ENCODE measurements at places on chromosomes 16 and 17. TPM values are rescaled to one million over a fixed set of nuclear protein-coding genes. Genes with fewer than 3 reads are reported as not detected.

PRAC2 gene
- total RNA-seq: not detected

- no peaks in the 10 kb centered on the region for H3K27me3 ChIP-seq
- no peak overlapping the region for H3K4me3 ChIP-seq
- H3K36me3 ChIP-seq: no peaks in the 10 kb centered on the region
- H3K27ac ChIP-seq: peak overlapping the region; percentile 52
- DNase-seq: no peak
These were observed 26.9 kb downstream of the ZNRF1 start for GRCh38 chr16:75025761-75026160.

KRT36 gene
- not detected for total RNA-seq

DNA sequence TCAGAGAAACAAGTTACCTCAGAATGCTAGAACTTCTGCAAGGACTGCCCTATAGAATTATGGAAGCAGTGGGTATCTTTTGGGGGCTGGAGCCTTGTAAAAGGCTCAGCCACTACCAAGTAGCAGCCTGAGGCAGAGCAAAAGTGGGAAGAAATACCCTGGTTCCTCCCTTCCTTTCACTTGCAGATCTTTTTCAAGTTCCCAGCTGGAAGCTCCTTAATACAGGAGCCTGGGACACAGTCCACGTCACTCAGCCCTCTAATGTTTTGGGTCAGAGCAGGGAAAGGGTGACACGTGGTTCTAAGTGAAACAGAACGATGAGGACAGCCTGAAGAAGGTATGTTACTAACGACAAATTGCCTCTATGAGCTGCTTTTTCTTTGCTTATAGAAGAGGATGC lies 93.1 kb downstream of the CNTNAP4 start:
- no peaks in the 10 kb centered on the region for H3K36me3 ChIP-seq
- no peaks in the 10 kb centered on the region for H3K27me3 ChIP-seq
- H3K4me1 ChIP-seq: no peaks in the 10 kb centered on the region
- DNase-seq: no peak

DNA sequence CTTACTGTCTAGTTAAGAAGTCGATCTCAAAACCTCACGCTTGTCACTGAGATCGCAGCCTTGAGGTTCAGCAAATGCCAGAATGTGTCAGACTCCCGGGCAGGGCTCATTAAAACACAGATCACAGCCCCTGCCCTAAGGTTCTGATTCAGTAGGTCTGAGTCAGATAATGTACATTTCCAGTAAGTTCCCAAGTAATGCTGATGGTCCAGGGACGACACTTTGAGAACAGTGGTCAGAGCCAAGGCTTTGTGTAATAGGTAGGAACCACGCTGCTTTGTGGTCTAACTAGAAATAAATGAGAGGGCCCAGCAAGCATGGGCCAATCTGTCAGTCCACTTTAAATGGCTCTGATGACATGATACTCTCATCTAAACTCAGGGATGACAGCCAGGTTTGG lies 228.6 kb downstream of the ZFHX3 start:
- no peaks in the 10 kb centered on the region for H3K36me3 ChIP-seq
- H3K4me1 ChIP-seq: peaks cover 17% of the 10 kb centered on the region
- no peak overlapping the region for H3K4me3 ChIP-seq
- H3K27ac ChIP-seq: no peak overlapping the region

TEX19 gene
- not detected for total RNA-seq

GRCh38 chr17:37405955-37406634 lies 541 bp downstream of the ACACA start:
- no peak for DNase-seq
- peaks cover 12% of the 10 kb centered on the region for H3K4me1 ChIP-seq
- H3K4me3 ChIP-seq: peak overlapping the region; percentile 72
- peak overlapping the region; percentile 91 for H3K27ac ChIP-seq
- no peaks in the 10 kb centered on the region for H3K27me3 ChIP-seq

TPSG1 gene
- not detected for total RNA-seq

- peaks cover 7% of the 10 kb centered on the region for H3K4me1 ChIP-seq
- H3K4me3 ChIP-seq: no peak overlapping the region
- no peak overlapping the region for H3K27ac ChIP-seq
- no peaks in the 10 kb centered on the region for H3K36me3 ChIP-seq
- no peaks in the 10 kb centered on the region for H3K27me3 ChIP-seq
These were observed 69.0 kb upstream of the NLK start for GRCh38 chr17:27973258-27974044.

DNA sequence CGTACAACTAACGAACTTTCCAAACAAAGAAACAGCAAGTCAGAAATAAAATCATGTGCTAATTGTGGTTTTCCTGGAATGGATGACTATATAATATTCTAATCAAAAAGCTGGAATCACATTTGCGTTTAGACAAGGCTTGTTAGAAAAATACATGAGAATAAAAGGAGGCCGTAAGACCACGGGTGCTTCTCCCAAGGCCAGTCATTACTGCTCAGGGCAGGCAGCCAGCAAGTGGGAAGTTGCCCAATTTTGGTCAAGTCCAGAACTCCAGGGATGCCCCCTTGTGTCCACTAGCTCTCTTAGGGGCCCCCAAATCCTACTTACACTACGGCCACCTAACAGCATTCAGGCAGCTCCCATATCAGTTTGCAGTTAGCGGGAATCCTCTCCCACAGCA lies 25.9 kb upstream of the LYRM9 start:
- H3K4me3 ChIP-seq: no peak overlapping the region
- no peaks in the 10 kb centered on the region for H3K27me3 ChIP-seq
- no peaks in the 10 kb centered on the region for H3K36me3 ChIP-seq
- no peak overlapping the region for H3K27ac ChIP-seq
- no peaks in the 10 kb centered on the region for H3K4me1 ChIP-seq

DNA sequence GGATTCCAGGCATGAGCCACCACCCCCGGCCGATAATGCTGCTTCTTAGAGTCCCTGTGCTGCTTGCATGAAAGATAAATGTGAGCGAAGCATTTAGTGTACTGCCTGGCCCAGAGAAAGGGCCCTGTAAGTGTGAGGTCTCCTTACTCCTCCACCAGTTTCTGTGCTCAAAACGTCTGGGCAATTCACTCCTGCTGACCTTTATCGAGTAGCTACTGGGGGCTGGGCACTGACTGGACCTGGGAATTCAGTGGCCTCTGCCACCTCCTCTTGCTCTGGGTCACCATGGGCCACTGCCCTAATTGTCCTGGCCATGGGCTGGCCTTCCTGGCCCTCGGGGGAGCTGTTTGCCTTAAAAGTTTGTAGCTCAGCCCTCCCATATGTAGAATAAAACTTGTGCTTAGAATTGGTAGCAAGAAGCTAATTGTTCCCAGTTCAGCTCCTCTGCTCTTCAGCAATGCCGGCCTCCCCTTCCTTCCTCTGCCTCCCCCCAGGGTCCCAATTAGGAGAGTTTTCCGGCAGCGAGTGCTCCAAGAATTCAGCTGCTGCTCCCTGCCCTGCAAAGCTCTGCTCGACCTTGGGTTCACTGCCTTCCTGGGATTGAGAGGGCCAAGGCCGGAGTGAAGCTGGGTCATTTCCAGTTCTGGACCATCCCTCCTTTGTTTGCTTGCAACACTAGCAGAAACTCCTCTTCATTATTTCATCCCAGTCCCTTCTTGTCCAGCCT lies 98.9 kb upstream of the CDC42EP4 start:
- no peaks in the 10 kb centered on the region for H3K27me3 ChIP-seq
- H3K4me1 ChIP-seq: peaks cover 19% of the 10 kb centered on the region
- DNase-seq: no peak
- H3K27ac ChIP-seq: peak overlapping the region; percentile 42

ZACN gene
- not detected for total RNA-seq

DNA sequence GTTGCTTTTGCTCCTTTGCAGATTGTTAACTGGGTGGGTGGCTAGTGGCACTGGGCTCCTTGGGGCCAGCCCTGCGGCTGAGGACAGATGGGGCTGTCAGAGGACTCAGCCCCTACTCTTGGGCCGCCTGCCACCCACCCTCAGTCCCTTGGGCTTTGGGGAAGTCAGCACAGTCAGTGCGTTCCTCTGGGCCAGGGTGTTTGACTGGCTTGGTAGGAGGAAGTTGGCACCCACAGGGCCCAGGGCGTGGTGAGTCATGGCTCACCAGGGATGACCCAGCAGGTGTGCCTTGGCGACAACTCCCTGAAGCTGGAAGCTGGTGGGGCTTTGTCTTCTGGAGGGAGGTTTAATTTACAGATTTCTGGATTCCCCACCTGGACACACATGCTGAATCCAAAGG lies 32.4 kb downstream of the HAPSTR1 start:
- peaks cover 73% of the 10 kb centered on the region for H3K4me1 ChIP-seq
- no peak for DNase-seq
- no peaks in the 10 kb centered on the region for H3K27me3 ChIP-seq
- H3K27ac ChIP-seq: no peak overlapping the region

DNA sequence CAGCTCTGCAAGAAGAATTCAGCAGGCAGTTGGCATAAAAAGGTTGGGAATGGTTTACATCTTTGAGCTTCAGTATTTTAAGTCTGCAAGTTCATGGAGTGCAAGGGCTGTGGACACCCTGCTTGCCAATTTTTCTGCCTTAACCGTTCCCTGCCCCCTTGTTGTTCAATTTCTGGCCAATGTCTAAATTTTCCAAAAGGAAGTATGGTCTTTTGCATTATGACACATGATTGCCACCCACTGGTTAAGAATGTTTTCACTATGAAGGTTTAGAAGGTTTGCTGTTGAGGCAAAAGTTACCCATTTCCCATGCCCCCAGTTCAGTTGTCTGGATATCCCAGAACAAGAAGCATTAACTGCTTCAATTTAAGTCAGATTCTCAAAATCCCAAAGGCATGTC lies 441.9 kb downstream of the CDH13 start:
- H3K36me3 ChIP-seq: no peaks in the 10 kb centered on the region
- H3K27me3 ChIP-seq: no peaks in the 10 kb centered on the region
- no peaks in the 10 kb centered on the region for H3K4me1 ChIP-seq
- DNase-seq: no peak
- H3K4me3 ChIP-seq: no peak overlapping the region

DNA sequence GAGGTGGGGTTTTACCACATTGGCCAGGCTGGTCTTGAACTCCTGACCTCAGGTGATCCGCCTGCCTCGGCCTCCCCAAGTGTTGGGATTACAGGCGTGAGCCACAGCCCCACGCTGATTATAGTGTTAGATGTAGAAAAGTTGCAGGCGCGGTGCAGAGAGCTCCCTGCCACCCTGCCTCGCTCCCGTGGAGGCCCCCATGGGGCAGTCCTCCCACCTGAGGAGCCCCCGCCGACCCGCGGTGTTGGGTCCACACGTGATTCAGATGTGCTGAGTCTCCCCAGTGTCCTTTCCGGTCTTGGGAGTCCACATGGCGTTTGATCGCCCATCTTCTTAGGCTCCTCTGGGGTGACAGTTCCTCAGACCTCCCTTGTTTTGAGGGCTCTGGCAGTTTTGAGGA lies 5.2 kb upstream of the RPL13 start:
- H3K36me3 ChIP-seq: peaks cover 15% of the 10 kb centered on the region
- no peak for DNase-seq
- no peak overlapping the region for H3K4me3 ChIP-seq

TTYH2 gene
- total RNA-seq: 21.9 TPM

ZP2 gene
- not detected for total RNA-seq

GRCh38 chr17:43220511-43221125 lies 7.8 kb downstream of the CCDC200 start:
- no peaks in the 10 kb centered on the region for H3K36me3 ChIP-seq
- DNase-seq: no peak
- H3K27ac ChIP-seq: no peak overlapping the region
- H3K27me3 ChIP-seq: no peaks in the 10 kb centered on the region

WFIKKN2 gene
- total RNA-seq: 0.26 TPM

DNA sequence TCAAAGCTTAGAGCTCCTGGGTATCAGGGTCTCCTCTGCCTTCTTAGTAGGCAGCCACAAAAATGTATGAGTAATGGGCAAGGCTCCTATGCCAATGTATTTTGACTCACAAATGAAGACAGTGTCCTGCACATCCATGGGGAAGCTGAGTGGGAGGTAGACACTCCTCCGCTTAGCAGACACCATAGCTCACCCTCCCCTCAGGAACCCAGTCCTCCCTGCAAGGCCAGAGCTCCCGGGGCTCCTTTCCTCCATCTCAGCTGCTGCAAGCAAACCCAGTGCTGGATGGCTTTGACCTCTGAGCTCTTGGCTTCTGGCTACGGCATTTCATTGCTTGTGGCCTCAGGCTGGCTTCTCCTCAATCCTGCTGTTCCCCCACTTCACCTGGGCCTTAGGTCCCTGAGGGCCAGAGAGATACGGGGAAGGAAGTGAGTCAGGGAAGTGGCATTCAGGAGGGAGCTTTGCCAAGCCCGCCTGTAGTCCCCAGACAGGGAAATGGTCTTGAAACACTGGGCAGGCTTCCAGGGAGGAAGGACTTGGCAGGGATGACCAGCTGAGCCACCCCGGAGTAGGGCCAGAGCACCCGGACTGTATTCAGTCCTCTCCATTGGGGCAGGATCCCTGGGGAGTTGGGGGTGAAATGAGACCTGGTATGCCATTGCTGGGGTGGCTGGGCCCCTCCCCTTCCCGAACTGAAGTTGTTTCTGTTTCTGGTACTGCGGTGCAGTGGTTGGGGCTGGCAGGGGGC lies 4.5 kb downstream of the ABCC3 start:
- peaks cover 36% of the 10 kb centered on the region for H3K4me1 ChIP-seq
- peak; percentile 90 for DNase-seq
- no peaks in the 10 kb centered on the region for H3K36me3 ChIP-seq
- H3K27me3 ChIP-seq: peaks cover 15% of the 10 kb centered on the region
- H3K27ac ChIP-seq: no peak overlapping the region
- no peak overlapping the region for H3K4me3 ChIP-seq

DNA sequence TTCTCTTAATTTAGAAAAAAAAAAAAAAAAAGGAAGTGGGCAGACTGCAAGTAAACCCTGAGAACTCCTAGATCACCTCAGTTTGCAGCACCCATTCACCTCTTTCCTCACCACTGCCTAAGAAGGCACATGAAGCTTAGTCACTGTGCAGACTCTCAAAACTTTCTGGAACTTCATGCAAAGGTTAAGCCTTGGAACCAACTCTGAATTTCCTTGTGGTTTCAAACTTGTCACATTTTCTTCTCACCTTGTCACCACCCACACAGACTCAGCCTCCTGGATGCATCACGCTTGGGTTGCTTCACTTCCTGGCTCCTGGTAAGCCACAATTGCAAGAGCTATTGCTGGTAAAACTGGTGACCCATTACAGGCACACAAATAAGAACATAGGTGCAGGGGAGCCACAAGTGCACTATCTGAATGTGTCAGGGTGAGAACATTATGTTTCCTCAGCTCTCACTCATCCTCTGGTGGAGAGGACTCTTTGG lies 15.0 kb upstream of the CPD start:
- no peak overlapping the region for H3K4me3 ChIP-seq
- DNase-seq: no peak
- H3K27ac ChIP-seq: no peak overlapping the region
- H3K4me1 ChIP-seq: no peaks in the 10 kb centered on the region
- no peaks in the 10 kb centered on the region for H3K36me3 ChIP-seq
- H3K27me3 ChIP-seq: no peaks in the 10 kb centered on the region

STXBP4 gene
- 3.5 TPM for total RNA-seq

DNA sequence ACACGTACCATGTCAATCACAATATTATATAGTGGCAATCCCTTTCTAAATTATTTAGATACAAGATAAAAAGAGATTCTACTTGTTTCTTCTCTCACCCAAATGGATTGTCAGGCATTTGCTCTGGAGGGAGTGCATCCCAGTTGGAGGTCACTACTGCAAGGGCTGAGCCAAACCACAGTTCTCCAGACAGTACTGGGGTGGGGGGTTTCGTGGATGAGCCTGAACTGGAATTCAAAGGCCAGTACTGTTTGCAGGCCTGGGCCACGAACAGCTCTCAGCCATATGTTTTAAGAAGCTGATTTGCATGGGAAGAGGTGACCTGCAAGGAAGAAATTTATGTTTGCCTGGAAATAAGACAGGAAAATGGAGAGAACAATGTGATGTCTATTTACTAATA lies 314.9 kb downstream of the PMP22 start:
- no peak overlapping the region for H3K4me3 ChIP-seq
- H3K4me1 ChIP-seq: no peaks in the 10 kb centered on the region
- H3K27me3 ChIP-seq: no peaks in the 10 kb centered on the region
